ENCODE measurements at places on chromosomes 5 and 9.

DNA sequence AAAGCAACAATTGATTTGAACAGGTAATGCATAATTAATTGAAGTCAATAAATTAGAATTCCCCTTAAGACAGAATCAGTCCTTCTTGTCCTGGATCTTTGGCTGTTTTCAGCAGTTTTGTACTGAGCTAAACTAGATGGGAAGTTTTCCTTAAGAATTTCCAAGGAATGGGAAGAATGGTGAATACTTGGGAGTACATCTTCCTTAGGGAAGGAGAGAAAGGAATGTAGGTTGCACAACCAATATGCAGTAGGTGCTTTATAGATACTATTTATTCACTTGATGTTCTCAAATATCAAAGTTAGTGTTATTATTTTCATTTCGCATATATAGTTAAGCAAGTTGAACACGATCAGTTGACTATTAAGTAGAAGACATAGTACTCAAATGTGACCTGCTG is 183.5 kb upstream of the MAP1B start:
- DNase-seq = no peak

GRCh38 chr5:14818931-14819790 is 52.4 kb downstream of the ANKH start:
- DNase-seq = no peak

DNA sequence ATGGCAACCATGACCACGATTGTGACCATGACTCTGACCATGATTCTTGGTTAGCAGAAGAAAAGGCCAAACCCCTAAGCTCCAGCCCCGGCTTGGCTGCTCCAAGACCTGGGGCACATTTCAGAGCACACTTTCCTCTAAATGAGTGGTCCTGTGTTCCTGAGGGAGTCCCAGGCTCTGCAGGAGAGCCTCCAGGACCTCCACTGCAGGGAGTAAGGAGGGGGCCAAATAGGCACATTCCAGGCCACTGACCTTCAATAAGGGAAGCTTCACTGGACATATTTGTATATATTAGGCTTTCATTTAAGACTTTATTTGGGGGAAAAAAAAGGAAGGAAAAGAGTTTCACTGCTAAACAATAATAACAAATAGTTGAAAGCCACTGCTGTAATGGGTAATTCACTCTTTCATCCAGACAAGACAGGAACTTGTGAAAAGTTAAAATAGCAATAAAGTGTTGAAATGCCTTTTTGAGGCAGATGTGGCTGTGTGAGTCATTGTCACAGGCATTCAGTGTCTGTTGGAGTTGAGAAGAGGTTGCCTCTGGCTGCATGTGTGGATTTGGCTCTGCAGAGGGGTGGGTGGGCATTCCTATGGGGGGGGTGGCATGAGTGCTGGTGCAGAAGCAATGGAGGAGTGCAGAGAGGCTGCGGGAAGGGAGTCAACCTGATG is 63.9 kb upstream of the TGFBR1 start:
- no peak for DNase-seq

DNA sequence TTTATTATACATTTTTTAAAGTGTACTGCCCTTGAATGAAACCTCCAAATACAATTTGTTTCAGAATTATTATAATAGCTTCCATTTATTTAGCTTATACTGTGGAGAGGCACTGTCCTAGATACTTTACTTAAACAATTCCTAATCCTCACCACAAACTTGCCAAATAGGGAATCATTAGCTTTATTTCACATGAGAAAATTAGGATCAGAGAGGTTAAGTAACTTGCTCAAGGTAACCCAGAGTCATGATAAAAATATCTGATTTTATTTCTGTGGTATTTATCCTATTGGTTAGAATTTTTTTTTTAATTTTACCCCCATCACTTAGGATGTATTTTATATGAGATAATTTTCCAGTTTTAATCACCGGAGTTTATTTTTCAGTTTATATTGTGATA is 78.4 kb downstream of the ADGRV1 start:
- DNase-seq = no peak

DNA sequence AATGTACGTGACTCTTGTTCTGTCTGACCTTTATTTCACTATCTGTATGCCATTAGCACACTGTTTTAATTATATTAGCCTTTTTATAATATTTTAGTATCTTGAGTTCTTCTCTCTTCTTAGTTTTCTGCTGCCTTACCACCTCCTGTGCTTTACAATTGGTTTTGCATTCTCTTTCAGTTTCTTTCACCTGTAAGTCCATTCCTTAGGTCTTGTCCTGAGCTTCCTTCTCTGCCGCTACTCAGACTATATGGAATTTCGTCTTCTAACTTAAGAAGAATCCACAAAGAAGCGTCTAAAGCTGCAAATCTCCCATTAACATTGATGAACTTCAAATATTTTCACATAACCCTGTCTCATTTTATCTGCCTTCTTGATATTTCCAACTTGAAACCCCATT is 642.9 kb downstream of the MAT2B start:
- DNase-seq = no peak

GRCh38 chr9:37011530-37011929 is 22.5 kb downstream of the PAX5 start:
- no peak for DNase-seq

DNA sequence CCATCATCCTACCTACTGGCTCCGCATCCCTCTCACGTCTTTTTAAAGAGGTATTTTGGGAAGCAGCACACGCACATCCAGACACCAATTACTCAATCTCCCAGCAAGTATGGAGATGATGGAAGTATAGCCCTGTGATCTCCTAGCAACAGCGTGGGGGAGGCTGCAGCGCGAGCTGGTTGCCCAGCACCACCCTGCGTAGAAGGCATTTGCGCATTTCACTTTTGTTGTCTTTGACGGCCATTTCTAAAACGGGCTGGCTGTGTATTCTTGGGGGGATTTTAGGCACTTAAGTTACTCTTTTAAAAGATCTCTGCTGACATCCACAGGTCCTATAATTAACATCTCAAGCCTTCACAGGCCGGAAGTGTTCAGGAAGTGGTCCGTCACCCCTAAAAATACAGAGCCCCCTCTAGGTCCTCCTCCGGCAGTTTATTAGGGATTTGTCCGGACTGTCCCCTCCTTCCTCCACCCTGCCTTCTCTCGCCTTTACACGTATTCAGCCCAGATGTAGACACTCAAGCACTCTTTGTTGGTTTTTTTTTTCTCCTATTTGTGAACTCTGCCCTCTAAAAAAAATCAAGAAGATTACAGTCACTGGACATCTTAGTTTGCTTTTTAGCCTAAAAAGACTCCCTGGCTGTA is 371.4 kb downstream of the NTRK2 start:
- no peak for DNase-seq

- DNase-seq = no peak
These were observed 2.7 kb downstream of the NXNL2 start for GRCh38 chr9:88537761-88538091.

GRCh38 chr9:16131264-16131663 is 578.4 kb downstream of the CCDC171 start:
- DNase-seq = no peak

- DNase-seq = no peak
These were observed 26.8 kb upstream of the APC start for GRCh38 chr5:112710896-112711295.

DNA sequence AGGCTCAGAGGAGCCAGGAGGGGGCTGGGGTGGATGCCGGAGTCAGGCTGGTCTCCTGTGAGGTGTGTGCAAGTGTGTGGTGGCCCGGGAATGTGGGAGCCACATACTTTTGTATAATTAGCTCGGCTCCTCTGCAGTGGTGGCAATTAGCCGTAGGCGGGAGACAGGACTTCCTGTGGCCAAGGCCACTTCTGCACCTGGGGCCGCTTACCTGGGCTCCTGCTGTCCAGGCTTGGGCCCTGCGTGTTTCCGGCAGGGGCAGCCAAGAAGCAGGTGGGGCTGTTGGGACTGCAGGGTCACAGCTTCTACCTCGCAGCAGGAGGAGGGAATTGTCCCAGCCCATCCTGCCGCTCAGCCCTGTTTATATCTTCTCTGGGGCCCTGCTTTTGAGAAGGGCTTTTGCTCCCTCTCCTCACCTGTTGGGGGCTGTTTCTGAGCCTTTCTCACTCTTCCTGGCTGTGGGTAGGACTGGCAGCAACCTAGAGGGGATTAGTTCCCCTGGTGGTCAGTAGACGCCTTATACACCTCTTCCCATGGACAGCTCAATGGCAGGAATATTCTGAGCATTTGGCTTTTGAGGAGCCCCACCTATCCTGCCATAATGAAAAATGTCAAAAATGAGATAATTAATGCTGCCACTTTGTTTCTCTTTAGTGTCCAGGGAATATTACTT is 145.4 kb upstream of the PITX1 start:
- no peak for DNase-seq

GRCh38 chr5:141192110-141192725 is at the start of gene PCDHB10:
TSS of gene PCDHB10 (plus strand) at chr5:141192353. CDS start at chr5:141192553, 200 bp downstream.
- DNase-seq = peak; percentile 8

- no peak for DNase-seq
These were observed 158.3 kb downstream of the DOCK2 start for GRCh38 chr5:169795338-169795737.

DNA sequence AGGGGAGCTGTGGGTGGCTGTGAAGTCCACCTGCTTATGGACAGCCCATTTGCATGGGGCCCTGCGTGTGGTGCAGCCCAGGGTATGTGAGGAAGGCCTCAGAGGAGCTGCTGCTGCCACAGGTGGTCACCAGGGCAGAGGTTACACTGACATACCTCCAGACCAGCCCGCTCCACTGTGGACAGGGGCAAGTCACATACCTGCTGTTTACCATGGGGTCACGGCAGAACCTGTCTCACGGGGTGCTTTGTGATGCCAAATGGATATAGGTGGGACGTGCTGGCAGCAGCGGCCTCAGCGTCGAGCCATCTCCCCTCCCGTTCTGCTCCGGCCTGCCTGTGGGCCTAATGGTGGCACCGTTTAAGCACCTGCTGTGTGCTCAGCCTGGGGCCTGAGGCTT is 127.5 kb upstream of the LMX1B start:
- DNase-seq = no peak

DNA sequence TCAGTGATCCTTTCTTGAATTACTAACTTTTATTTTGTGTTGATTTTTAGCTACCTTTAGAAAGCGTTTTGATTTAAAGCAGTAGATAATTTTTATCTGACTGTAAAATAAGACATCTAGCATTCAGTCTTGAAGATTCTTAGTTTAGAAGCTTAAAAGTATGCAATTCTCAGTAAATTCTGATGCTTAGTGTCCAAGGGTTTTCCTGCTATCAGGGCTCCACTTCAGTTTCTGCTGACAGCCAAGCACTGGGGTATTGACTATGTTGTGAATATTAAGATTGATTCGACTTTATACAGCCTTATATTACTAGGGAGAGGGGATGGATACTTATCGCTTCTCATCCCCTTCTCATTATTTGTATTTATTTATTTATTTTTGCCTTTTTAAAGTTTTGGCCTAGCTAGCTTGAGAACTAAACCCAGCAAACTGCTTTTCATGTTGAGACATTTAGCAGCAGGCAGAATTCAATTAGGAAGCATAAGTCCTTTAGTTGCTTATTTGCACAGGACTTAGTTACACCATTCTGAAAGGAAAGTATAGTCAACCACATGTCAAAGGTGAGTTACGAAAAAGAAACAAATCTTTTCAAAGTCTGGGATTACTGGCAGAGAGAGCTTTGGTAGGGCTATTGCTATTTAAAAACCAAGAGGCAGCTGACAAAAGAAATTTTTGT is 2.9 kb downstream of the PBX3 start:
- no peak for DNase-seq

DNA sequence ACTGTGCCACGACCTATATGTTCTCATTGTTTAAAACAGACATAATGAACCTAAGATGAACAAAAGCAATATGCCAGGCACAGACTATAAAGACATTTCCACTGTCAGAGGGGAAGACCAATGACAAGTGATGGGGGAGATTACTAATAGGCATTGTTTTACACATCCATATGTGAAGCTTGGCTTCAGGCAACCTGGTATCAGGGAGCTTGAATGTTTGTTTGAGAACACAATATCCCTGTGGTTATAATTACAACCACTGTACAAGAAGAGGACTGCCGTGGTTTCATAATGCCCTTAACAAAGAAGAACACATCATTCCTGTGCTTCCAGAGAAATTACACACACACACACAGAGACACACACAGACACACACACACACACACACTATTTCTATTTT is 385.7 kb downstream of the BNC2 start:
- DNase-seq = no peak

- no peak for DNase-seq
These were observed 55.8 kb downstream of the LRSAM1 start for GRCh38 chr9:127506814-127507750.

DNA sequence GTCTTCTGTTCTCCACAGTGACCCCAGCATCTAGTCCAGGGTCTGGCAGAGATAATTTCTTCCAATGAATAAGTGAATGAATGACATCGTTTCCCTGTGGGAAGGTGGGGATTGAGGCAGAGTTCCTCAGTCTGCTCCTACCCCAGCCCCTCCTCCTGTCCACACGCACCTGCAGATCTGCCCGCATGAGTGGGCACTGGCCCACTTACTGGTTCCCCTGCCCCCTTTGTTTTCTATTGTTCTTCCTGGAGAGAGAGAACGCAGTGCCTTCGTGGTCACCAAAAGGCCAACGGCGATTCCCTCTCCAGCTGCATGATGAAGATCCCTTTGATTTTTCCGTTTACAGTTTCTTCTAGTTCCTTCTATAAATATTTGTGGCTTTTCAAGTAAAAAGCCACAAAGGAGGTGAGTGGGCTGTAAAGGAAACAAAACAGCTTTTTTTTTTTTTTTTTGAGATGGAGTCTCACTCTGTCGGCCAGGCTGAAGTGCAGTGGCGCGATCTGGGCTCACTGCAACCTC is 5.8 kb upstream of the FPGS start:
- no peak for DNase-seq

GRCh38 chr5:151202381-151203139 is 21.3 kb downstream of the CCDC69 start:
- DNase-seq = no peak

DNA sequence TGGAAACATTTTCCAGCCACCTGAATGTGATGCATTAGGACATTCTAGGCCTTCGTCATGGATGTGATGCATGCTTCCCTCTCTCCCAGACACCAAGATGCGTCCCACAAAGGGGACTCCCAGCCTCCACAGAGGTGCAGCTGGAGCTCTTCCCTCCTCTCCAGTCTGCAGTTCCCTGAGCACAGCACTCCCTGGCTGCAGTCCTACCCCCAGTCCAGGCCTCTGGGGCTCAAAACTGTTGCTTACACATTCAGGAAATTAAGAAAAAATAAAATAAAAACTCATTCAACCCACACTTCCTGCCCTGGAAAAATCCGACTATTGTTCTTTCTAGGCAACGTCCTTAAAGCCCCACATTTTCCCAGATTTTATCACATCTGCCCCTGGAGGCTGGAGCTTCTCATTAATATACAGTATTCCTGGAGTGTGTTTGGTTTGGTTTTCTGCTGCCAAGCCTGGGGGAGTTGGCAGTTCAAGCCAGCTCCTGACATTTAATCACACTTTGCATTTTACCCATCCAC is 78.4 kb upstream of the ICE1 start:
- DNase-seq = no peak

- DNase-seq = no peak
These were observed 16.8 kb downstream of the AKNA start for GRCh38 chr9:114370968-114371320.

Measured in stimulated activated CD4-positive, alpha-beta T cell treated with anti-CD3 and anti-CD28 coated beads, Interleukin-12 subunit alpha, Interleukin-12 subunit beta, amount 100 ng/mL, for 4 hours (primary cell).